Activated naive CD4-positive, alpha-beta T cell treated with anti-CD3 and anti-CD28 coated beads for 36 hours (primary cell): ENCODE measurements at places on chromosomes 16 and 17.

- DNase-seq, result no peak
These were observed 11.8 kb downstream of the NLRC5 start for GRCh38 chr16:57001026-57001679.

GRCh38 chr16:52439750-52440149, 107.2 kb downstream of the TOX3 start:
- no peak for DNase-seq

- DNase-seq, result peak; percentile 65
These were observed 339.8 kb upstream of the PSMD7 start for GRCh38 chr16:73956587-73957494.

GRCh38 chr17:8283356-8283755, 5.1 kb upstream of the RANGRF start:
- no peak for DNase-seq

GRCh38 chr16:71628810-71629209, 2.8 kb downstream of the MARVELD3 start:
- no peak for DNase-seq

GRCh38 chr17:37527249-37527851, 37.7 kb downstream of the DUSP14 start:
- peak; percentile 44 for DNase-seq

DNA sequence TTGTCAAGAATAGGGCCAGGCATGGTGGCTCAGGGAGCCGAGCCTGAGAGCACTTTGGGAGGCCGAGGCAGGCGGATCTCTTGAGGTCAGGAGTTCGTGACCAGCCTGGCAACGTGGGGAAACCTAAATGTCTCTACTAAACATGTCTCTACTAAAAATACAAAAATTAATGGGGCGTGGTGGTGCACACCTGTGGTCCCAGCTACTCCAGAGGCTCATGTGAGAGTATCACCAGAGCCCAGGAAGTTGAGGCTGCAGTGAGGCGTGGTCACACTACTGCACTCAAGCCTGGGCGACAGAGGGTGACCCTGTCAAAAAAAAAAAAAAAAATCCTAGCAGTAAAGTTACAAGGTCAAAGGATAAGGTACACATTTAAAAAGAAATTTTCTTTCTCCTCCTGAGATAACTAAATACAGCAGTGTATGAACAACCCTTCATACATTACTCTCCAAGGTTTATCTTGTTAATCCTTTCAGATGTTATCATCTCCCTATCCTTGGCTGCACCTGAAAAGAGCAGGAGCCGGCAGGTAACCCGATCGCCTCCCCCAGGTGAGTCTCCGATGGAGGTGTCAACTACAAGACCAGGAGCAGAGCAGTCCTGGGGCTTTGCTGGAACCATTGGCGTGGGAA, 122.3 kb downstream of the GOSR1 start:
- no peak for DNase-seq

DNA sequence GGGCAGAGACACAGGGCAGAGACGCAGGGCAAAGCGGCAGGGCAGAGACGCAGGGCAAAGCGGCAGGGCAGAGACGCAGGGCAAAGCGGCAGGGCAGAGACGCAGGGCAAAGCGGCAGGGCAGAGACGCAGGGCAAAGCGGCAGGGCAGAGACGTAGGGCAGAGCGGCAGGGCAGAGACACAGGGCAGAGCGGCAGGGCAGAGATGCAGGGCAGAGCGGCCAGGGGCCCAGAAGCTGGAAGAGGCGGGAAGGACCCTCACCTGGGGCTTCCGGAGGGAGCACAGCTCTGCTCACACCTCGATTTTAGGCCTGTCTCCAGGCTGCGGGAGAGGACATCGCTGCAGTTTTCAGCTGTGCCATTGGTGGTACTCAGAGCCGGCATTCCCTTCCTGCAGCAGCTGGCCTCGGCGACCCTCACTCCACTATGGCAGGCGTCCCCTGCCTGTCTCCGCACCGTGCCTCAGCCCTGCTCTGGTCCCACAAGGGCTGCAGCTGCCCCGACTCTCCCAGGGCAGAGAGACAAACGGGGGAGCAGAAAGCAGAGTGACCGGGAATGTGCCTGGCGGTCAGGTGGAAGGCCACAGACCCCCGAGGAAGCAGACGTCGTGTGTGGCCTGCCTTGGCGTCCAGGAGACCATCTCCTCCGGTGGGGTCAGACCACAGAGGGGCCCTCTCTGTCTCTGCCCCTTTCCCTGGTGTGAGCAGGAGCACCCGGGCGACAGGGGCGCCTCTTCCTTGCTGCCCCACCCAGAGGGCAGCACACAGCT, 29.9 kb downstream of the SOX8 start:
- DNase-seq, result no peak

DNA sequence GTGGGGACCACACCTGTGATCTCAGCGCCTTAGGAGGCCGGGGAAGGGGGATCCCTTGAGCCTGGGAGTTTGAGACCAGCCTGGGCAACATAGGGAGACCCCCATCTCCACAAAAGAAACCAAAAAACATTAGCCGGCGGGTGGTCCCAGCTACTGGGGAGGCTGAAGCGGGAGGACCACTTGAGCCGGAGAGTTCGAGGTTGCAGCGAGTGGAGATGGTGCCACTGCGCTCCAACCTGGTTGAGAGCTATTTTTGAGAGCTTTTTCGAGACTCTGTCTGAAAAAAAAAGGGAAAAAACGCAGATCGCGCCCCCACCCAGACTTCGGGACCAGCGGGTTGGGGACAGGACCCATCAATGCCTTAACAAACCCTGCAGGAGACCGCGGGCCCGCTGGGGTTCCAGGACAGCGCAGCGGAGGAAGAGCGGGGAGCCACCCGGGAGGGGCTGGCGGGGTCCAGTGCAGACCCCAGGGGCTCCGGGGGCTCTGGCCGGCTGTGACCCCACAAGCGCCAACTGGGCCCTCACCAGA, 762 bp upstream of the BAIAP3 start:
- DNase-seq, result no peak

- DNase-seq, result no peak
These were observed 24.0 kb upstream of the CIBAR2 start for GRCh38 chr16:85136213-85136701.

- DNase-seq, result peak; percentile 52
These were observed 10.0 kb upstream of the SKAP1 start for GRCh38 chr17:48439875-48440505.

GRCh38 chr16:10571354-10571753, 9.0 kb downstream of the EMP2 start:
- DNase-seq, result no peak

GRCh38 chr17:34412965-34413441, 50.0 kb upstream of the CCL1 start:
- no peak for DNase-seq

DNA sequence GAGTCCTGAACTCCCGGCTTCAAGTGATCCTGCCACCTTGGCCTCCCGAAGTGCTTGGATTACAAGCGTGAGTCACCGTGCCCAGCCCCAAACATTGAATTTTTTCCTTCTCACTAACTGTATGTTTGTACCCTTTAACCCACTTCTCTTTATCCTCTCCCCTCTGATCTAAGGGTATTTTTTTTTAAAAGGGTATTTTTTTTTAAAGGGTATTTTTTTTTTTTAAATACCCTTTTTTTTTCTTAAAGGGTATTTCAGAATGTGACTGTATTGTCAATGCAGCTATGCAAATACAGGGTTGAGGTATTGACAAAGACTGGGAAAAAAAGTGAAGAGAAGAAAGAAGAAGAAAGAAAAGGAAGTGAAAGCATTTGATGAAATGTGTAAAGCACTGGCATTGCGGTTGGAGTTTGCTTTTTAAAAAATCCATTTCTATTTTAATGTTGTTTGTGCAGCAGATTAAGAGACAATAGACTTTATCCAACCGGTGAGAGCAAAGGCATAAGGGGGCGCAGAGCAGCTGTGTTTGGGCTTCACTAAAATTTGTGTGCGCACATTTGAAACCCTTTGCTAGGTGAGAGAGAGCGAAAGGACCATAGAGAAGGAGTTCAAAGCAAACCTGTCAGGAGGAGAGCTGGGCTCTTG, 42.4 kb downstream of the SYT17 start:
- DNase-seq, result no peak
